Vagina (tissue), 2 donors: ENCODE measurements at places on chromosomes 3 and 15. TPM values are rescaled to one million over a fixed set of nuclear protein-coding genes. Genes with fewer than 3 reads are reported as not detected.

Gene COLQ
- 12.8 TPM for total RNA-seq

DNA sequence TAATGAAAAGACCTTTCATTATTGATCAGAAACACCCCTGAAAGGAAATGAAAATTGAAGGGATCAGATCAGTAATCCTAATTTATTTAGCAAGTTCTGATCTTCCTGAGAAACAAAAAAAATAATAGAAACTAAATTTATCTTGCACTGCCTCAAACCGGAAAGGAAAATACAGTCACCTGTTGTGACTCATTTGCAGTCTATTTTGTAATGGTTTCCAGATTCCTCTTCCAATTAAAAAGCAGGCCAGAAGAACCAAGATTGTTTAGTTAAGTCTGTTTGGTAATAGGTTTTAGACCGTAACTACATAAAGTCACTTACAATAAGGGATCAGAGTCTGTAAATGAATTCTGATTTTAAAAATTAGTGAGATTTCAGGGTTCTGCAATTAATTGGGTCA lies 49.7 kb upstream of the ATOSA start:
- no peak for DNase-seq

DNA sequence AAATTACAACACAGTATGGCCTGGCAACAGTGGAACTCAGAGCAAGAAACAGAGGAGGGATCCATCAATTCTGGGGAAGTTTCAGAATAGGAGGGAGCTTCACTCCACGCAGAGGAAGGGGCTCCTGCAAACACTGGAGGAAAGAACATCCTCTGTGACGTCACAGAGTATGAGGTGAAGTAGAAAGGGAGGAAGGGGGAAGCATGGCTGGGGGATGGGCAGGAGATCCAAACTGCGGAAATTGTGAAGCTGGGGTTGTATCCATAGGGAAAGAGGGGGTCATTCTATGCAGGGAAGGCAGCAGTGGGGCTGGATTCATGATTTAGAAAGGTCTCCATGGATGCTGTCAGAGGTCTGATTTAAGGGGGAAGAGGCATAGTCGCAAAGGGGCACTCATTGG lies 8.3 kb upstream of the SCN10A start:
- no peak for DNase-seq

- DNase-seq, result no peak
Measured at GRCh38 chr3:22361521-22361920, 610.5 kb upstream of the ZNF385D start.

- no peak for DNase-seq
Measured at GRCh38 chr3:10248984-10249748, 907 bp downstream of the TATDN2 start.

- no peak for DNase-seq
Measured at GRCh38 chr3:64266065-64266931, 41.0 kb upstream of the PRICKLE2 start.

DNA sequence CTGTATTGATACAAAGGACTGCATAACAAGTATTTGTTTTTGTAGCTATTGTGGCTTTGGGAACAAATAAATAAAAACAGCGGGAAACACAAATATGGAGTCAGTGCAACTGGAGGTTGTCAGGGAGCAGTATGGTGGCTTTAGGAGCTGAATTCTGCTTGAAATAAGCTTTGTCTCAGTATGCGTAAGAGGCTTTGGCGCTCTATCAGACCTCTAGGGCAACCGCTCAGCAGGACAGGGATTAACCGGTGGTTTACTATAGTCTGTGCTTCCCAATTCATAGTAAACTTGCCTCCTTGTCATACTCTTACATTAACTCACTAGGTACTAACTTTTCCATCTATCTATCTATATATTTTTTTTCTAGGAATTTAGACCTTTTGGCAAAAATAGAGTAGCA lies 104.6 kb downstream of the ZIC1 start:
- DNase-seq, result no peak

GRCh38 chr3:67077656-67078055 lies 79.5 kb downstream of the KBTBD8 start:
- DNase-seq, result no peak

Gene FEZF2
- not detected for total RNA-seq

DNA sequence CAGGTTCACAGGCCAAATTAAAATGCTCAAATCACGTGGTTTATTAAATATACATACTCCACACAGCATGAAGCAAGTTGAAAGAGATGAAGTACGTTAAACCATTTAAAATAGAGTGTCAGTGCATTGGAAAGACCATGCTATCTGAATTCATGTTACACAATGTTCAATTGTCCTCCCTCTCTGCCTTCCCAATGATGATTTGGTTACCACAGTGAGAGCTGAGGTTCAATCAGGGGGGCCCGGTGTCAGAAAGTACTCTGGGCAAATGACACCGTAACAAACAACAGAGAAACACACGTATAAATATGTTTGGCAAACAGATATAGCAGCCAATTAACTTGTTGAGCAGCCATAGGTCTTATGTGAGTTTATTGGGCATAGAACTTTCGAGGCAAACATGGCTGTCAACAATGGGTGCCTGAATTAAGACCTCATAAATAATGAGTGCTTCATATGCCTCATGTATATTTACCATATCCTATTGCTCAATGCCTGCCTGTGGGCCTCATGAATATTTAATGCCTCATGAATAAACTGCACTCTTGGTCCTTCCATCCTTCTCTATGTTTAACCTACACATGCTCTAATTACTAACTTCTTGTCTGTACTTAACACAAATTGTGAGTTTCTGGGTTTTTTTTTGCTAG lies 641.5 kb downstream of the PLOD2 start:
- DNase-seq, result no peak

DNA sequence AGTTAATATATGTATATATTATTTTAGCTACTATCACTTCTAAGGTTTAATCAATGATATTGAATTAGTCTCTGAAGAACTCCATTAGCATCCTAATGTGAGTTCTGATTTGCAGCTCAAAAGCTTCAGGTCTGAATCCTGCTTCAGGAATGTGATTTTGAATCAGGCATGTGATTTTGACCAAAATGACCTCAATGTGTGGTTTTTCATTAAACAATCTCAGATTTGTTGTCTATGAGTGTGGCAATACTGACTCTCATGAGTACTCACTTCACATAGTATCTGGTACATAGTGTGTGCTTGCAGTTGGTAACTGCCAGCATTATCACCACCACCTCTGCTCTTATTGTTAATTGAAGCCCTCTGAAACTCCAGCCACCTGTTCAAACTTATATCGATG lies 251.0 kb downstream of the KCNH8 start:
- DNase-seq, result no peak

GRCh38 chr3:65436580-65436979 lies 602.1 kb downstream of the MAGI1 start:
- no peak for DNase-seq

Gene GHSR
- total RNA-seq, result not detected

Gene BFSP2
- not detected for total RNA-seq

Gene PRTG
- total RNA-seq, result 5.2 TPM

- no peak for DNase-seq
Measured at GRCh38 chr3:12294885-12295580, 6.2 kb downstream of the PPARG start.

GRCh38 chr3:148329481-148330235 lies 368.0 kb upstream of the AGTR1 start:
- DNase-seq, result no peak

Gene LOXL1
- 29.0 TPM for total RNA-seq

- DNase-seq, result no peak
Measured at GRCh38 chr3:184259878-184260723, 1.3 kb downstream of the CAMK2N2 start.
